ENCODE measurements at places on chromosomes 4 and X. TPM values are rescaled to one million over a fixed set of nuclear protein-coding genes. Genes with fewer than 3 reads are reported as not detected.

DNA sequence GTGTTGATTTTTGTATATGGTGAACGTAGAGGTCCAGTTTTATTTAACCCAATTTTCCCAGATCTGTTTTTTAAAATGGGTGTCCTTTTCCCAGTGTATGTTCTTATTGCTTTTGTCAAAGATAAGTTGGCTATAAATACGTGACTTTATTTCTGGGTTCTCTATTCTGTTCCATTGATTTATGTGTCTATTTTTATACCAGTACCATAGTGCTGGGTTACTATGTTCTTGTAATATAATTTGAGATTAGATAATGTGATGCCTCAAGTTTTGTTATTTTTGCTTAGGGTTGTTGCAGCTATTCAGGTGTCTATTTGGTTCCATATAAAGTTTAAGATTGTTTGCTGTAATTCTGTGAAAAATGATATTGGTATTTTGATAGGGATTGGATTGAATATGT is 749.1 kb upstream of the GRIA3 start:
- DNase-seq = no peak

DNA sequence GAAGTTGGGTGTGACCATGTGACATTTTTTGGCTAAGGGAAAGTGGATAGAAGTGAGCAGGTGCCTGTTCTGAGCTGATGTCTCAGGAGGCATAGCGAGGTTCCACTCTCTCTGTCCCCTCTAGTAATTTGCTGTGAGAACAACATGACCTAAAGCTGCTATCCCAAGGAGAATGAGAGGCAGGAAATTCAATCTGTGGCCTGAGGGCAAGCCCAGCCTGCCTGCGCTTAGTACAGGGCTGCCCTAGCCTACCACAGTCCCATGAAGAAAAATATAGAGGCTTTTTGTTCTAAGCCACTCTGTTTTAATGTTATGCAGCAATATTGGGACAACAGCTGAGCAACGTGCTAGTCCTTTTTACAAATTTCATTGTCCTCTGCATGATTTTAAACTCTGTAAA is 193.1 kb downstream of the LDB2 start:
- no peak for DNase-seq

MTNR1A gene
- not detected for total RNA-seq

- no peak for DNase-seq
Observed at GRCh38 chr4:143481361-143481760, 32.1 kb upstream of the SMARCA5 start.

TEX11 gene
- 0.12 TPM for total RNA-seq

ADH1A gene
- not detected for total RNA-seq

DNA sequence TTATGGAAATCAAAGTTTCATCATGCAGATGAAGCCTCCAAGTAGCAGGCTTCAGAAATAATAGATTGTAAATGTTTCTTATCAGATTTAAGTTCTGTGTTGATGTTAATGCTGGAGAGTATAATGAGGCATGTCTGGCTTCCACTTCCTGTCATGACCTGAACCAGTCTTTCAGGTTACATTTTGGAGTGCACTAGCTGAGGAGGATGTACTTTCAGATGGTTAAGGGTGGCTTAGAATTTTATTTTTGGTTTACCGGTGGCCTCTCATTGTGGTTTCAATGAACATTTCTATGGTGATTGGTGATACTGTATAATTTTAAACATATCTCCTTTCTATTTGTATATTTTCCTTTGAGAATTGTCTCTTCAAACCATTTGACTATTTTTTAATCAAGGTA is 890.4 kb downstream of the SH3BGRL start:
- DNase-seq = no peak

FAT4 gene
- total RNA-seq = 12.3 TPM

DNA sequence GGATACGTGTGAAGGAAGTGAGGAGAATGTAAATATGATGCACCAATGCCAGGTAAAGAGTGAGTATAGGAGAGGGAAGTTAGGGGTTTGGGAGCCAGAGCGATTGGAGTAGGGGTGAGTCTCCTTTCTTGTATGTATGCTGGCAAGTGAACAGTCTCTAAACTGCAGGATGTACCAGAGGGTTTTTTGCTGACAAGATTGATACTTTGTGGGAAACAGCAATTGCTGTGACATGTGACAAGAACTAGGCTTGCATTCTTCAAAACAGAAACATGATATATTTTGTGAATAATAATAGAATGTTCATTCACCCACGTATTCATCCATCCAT is 706 bp downstream of the CHIC1 start:
- DNase-seq = peak; percentile 3

DNA sequence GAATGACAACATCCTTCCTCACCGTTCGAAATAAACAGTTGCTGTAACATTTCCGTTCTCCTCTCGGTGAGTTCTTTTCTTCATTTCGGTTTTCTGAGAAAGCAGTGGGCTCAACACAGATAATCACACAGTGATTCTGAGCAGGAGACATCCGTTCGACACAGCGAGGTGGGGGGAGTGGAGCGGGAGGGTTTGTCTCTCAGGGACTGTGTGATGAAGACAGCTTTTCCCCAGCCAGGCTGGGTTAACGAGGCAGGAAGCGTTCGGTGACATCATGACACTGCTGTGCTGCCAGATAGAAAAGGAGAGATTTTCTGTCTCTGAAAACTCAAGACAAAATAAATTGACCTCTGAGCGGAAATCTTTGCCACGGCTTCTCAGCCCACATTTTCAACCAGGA is 119.3 kb downstream of the CRLF2 start:
- no peak for DNase-seq

ADRA2C gene
- 15.0 TPM for total RNA-seq

OPRPN gene
- not detected for total RNA-seq

ADAM29 gene
- total RNA-seq = not detected

- DNase-seq = no peak
Observed at GRCh38 chrX:154017766-154018517, 1.8 kb downstream of the IRAK1 start.

DNA sequence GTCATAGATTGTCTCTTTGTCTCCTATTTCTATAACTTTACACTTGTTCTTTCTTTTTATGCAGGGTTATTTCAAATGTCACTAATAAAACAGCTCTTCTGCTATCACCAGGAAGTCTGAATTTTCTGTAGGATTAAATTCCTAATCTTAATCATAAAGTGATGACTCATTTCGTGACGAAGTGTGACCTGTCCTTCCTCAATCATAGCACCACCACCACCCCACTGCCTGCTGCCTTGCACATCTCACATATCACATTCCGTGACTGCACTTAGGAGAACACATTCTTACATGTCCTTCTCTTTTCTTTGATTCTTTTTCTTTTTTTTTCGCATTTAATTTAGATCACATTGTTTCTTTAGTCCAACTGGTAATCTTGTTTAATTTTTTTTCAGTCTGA is 57.7 kb upstream of the UGT2B7 start:
- no peak for DNase-seq

- DNase-seq = no peak
Observed at GRCh38 chr4:154586296-154587033, 4.1 kb downstream of the FGA start.

DNA sequence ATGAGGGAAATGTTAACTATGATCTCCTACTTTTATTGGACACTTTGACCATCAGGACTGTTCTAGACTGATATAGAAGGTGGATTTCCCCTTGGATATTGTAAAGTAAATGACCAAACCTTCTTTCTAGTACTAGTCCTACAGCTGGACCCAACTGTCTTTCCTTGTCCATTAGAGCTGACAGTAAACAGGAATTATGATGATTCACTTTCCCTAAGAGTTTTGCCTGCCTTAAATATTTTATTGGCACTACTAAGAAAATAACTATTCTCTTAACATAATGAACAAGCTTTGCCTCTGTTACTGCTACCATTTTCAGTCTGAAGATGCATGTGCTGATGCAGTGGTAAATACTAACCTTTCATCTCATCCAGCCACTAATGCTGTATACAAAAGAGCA is 915.4 kb downstream of the CENPC start:
- DNase-seq = no peak

TRIML2 gene
- 34.9 TPM for total RNA-seq

PRSS48 gene
- total RNA-seq = not detected

GRCh38 chr4:53522334-53522733 is 69.0 kb downstream of the LNX1 start:
- DNase-seq = no peak

- no peak for DNase-seq
Observed at GRCh38 chr4:121698236-121698671, 1.5 kb upstream of the ANXA5 start.

MAGEA8 gene
- total RNA-seq = not detected

DNA sequence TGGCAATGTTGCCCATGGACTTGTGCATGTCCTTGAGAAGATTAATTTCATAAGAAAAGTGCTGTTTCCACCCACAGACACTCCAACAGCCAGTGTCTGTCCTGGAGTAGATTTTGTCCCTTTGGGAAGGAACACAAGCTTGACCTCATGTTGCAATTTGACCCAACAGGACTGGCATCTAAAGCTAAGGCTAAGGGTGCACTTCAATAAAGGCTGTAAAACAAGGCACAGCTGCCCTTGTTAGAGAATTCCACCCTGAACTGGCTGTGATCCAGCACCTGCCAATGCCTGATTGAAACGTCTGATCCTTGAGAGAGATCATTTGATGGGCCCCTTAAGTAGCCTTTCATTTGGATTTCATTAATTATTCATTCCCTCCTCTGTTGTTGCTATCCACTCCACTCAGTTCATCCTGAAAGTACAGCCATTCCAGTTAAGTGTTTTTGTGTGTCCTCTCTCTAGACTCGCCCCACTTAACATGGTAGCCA is 56.2 kb downstream of the CD99L2 start:
- DNase-seq = no peak

DNA sequence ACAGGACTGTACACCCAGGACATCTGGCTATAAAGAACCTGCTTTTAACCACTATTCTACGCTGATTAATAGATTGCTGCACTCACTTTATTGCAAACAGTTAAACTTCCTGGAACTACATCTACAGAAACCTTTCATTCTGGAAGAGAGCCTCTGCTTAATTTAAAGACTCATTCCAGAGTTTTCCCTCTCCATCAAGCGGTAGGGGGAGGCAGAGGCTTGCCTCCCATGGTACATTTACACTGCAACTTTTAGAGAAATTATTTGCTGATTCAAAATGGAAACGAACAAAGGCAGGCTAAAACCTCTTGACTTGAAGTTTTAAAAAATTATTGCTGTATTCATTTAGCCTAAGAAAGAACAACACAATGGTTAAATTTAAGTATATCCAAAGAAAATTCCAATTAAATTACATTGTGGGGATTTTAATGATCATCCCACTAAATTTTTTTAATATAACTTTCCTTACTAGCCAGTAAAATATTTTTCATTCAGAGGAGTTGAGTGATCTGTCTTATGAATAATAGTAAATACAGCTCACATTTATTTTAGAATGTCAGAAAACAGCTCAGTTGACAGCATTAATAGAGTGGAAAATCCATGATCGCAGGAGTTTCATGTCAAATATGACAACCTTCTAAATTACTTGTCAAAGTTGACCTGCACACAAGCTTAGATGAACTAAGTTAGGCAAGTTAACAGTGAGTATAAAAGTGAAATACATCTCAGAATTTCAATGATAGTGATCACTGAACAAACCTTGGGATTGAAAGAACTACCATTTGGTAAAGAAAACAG is 46.3 kb upstream of the PCDH10 start:
- no peak for DNase-seq

FRMD7 gene
- not detected for total RNA-seq

MGAT4D gene
- not detected for total RNA-seq

DNA sequence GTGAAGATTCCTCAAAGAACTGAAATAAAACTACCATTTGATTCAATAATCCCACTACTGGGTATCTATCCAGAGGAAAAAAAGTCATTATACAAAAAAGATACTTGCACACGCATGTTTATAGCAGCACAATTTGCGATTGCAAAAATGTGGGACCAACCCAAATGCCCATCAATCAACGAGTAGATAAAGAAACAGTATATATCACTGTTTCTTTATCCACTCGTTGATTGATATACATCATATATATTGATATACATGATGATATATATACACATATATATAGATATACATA is 13.6 kb upstream of the AFP start:
- no peak for DNase-seq

- no peak for DNase-seq
Observed at GRCh38 chrX:126929071-126929470, 109.5 kb downstream of the PRR32 start.

DNA sequence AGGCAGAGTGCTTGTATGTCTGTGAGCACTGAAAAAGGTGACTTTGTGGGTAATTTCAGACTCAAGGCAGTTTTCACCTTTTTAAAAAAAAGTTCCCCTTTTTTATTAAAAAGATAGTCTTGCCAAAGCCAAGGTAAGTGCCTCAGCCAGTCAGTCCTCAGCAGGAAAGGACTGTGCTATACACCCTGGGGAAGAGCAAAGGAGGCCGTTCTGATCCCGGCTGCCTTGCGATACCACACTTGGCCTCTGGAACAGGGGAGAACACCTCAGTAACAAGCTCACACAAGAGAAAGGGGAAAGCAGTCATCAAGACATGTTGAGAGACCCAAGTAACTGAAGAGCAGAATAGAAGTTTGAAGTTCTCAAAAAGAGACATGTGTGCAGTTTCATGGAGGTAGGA is 541.7 kb downstream of the BCOR start:
- DNase-seq = no peak

DNA sequence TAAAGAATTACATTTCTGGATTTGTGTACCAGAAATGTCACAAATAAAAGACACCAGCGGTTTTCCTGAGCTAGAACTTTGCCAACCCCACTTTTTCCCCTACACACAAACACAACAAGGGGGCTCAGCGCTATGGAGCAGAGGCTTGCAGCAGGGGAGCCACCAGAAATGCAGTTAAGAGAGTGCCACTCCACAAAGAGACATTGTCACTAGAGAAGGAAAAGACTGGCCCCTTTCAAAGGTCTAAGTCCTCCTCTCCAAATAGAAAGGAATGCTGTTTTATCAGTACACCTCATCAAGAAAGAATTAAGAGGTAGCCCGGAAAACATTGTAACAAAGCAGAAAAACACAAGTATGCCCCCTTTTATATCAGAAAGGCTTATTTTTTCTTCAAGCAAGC is 419.5 kb downstream of the HNRNPD start:
- no peak for DNase-seq

- no peak for DNase-seq
Observed at GRCh38 chrX:68833855-68834331, 5.1 kb downstream of the EFNB1 start.

PFKFB1 gene
- total RNA-seq = 0.35 TPM

MAGEB16 gene
- not detected for total RNA-seq

DNA sequence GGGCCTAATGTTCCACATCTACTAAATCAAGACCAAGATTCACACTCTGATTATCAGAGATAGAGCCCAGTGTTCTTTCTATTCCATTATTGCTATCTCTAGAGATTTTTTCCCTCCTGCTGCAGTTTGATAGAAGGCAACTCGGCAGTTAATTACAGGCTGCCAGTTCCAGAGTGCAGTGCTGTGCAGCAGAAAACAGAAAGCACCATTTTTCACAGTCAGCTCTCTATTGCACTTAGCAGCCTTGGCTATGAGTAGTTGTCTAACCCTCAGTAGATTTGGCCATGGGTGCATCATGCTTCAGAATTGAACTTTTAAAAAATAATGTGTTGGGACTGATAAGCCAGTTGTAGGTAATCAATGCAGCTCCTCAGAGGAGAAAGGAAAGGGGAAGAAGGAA is 295.3 kb downstream of the MID1IP1 start:
- DNase-seq = no peak
